CD4-positive, alpha-beta T cell treated with Interleukin-10 for 1 hour (primary cell): ENCODE measurements at places on chromosomes 7 and 10.

GRCh38 chr10:63866747-63867140, 345.5 kb downstream of the REEP3 start:
- DNase-seq = no peak

DNA sequence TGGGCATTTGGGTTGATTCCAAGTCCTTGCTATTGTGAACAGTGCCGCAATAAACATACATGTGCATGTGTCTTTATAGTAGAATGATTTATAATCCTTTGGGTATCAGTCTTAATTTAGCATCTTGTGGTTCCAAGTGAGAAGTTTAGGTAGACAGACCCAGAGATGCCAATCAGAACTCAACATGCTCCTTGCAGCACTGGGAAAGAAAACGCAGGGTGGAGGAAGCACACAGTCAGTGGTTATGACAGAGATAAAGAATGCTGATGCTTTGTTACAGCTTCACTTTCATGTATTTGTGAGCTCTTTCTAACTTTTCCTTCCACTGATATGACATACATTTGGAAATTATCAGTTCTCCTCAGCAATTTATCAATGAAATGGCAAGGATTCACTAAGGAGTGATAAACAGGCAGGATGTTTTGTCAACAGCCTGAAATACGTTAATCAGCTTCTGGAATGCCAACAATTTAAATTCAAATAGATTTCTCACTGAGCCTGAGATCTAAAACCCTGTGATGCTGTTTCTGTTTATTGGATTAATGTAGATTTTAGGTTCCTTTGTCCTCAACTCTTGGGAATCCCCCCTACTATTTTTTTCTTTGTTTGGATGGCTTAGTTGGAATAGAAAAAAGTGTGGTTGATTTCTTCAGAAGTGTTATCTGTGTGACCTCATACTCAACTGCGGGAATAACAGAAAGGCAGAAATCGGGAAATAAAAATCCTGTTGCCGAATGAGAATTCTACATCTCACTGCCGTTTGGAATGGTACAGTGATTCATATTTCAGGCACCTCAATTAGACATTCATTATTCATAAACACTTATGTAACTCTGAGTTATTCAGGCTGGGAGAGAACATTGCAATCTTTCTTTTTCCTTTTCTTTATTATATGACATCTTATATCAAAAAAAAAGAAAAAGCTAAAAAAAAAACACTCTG, 675.0 kb downstream of the CNTNAP2 start:
- no peak for DNase-seq

GRCh38 chr7:105584165-105584564, 2.9 kb upstream of the EFCAB10 start:
- DNase-seq = no peak

- DNase-seq = no peak
These were observed 49.1 kb upstream of the SEMA3C start for GRCh38 chr7:80967917-80968297.

DNA sequence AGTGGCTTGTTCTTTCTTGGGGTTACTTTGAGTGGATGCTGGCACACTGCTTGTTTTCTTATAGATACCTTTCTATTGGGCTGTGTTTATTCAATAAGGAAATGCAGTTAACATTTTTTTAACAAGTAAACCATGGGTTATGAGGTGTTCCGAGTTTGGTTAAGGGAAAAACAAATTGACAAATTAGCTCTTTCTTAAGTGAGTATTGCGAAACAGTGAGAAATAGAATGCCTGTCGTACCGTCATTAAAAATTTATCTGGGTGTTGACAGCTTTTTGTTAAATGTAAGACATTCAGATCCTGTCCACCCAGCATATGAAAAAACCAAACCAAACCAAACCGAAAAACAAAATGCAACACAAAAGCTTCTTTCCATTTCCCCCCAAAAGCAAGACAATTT, 6.2 kb downstream of the CUX1 start:
- DNase-seq = no peak

DNA sequence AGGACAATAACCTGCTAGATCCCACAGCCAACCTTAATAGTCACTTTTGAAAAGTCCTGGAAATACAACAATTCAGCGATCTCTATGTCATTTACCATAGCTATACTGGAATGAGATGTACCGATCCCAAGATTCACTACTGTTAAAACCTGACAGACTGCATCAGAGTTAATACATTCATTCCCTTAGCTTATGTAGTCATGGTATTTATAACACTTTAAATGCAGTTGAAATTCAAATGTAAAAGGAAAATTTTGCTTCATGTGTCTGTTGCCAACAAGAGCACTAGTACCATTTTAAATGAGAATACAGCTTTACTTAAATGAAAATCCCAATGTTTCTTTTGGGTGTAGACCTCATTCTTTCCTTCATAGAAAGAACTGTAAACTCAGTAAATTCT, 11.1 kb upstream of the GGCT start:
- no peak for DNase-seq

DNA sequence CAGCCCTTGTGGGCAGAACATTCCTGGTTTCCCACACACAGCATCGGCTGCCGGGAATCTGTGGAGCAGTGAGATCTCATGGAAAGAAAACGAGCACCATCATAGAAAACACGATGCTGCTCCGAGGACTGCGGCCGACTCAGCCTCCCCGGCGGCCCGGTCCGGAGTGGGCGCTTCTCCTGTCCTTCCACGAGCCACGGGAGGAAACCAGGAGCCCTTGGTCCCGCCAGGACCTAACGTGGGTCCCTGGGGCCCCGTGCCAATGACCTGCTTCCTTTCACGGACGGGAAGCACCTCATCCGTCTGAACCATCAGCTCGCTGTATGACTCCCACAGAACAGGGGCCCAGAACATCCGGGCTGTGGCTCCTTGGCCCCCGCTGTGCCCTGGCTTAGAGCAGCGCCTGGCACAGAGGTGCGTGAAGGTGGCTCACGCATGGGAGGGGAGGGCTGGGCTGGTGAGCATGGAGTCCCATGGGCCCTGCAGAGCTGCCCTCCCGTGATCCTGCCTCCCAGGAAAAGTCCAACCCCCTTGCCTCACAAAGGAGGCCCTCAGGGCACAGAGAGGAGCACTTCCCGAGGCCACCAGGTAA, 280.5 kb downstream of the MAD1L1 start:
- no peak for DNase-seq

DNA sequence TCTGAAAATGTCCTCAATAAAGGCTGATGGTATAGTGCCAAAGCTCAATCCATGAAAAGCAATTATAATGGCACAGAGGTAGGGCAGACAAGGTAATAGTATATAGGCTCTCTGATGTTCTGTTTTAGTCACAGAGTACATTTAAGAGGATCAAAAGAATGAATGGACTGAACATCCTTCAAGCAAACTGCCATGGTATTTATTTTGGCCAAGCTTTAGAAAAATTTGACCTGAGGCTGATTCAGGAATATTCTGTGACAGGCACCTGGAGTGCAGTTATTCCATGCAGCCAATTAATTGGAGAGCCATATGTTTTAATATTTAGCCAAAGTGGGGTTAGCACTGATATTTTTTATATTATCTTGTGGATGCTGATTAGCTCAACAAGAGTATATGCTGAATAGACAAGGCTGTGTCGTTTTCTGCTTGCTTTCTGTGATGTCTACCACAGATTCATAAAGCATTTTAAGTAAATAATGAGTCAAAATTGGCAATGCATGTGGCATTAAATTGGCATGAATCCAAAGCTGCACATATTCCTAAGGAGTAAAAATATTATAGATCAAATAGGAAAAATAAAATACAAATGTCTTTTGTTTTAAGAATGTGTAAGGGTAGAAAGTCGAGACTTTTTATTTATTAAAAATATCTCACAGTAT, 177.4 kb downstream of the PCLO start:
- no peak for DNase-seq

DNA sequence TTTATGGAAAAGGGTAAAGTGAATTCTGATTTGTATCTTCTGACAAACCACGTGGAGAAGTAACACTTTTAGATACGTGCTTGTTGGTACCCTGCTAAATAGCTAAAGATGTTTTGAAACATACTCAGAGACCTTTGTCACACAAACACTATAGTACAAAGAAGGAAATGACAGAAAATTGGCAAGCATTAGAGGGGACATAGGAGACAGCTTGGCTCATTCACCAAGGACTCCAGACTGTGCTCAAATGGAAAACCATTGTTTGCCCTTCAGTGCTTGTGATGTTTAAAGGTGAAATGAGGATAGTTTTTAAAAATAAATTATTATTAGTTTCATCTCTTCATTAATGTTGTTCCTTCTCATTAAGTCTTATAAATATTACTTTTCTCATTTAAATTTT, 34.0 kb upstream of the CD36 start:
- DNase-seq = no peak

GRCh38 chr10:42149722-42150427, 488.5 kb downstream of the ZNF33B start:
- no peak for DNase-seq

- DNase-seq = no peak
These were observed 134.8 kb upstream of the KLF6 start for GRCh38 chr10:3919709-3920308.

DNA sequence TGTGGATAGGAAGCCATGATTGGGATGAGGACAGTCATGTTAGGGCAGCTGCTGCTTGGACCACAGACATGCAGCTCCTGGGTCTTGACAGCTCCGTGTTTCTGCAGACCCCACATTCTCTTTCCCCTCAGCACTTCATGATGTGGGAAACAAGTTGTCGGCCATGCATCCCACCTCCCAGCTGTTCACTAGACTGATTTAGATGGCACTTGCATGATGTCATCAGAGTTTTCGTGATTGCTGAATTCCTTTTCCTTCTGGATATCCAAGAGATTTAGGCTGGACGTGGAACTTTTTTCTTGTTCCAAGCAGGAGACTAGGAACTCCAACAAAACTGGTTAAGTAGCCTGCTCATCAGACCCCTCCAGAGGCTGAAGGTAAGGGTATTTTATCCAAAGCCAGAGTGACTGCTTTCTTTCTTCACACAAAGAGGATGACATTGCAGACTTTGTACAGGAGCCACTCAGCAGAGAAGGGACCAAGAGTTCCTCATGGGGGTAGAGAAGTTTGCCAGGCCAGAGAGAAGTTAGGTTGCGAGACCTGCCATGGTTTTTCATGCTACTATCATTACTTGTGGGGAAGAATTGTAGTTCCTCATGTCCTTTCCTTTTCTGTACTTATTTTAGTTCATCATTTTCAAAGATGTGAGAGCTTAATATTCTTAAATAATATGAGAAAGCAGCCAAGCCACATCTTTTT, 117.7 kb upstream of the GJD4 start:
- no peak for DNase-seq

GRCh38 chr10:7117177-7117799, 293.5 kb downstream of the SFMBT2 start:
- no peak for DNase-seq

- no peak for DNase-seq
These were observed 1.2 kb downstream of the DMBT1 start for GRCh38 chr10:122561792-122562191.

- DNase-seq = no peak
These were observed 342.3 kb upstream of the GALNT17 start for GRCh38 chr7:70789481-70790214.

- DNase-seq = peak; percentile 9
These were observed 319.0 kb downstream of the GRID1 start for GRCh38 chr10:86047588-86047987.

DNA sequence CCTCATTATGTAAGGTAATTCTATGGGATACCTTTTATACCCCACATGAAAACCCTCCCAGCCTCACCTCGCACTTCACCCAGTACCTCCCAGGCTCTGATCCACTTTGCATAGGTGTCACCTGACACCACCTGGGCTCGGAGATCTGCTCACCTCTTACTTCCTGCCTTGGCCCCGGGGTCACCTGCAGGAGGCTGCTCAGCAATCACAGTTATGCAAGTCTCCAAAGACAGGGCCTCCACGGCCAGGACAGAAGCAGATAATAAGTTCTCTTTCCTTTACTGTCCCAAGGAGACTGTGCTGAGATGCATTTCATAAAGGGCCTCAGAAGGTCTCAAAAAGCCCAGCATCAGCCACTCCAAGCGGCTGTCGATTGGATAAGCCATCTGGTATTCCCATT, 112.4 kb upstream of the PPP2R2D start:
- no peak for DNase-seq

- DNase-seq = no peak
These were observed 515.6 kb downstream of the INHBA start for GRCh38 chr7:41187322-41187721.

GRCh38 chr10:72297281-72297804, 23.6 kb downstream of the DDIT4 start:
- peak; percentile 98 for DNase-seq

DNA sequence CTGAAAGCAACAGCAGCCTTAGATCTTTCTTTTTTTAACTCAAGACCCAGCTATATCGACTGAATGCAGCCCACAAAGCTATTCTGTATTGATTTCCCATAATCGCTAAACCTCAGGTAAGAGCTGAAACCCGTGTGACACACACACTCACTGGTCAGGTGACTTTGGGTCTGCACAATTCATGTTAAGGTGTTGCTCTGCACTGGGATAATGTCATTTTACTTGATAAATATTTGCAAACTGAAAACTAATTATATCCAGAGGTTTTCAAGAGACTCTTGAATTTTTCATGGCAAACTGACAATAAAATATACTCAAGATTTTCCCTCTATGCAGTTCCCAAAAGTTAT, 33.1 kb downstream of the SCRN1 start:
- no peak for DNase-seq

- no peak for DNase-seq
These were observed 28.6 kb downstream of the EEPD1 start for GRCh38 chr7:36181668-36182067.

DNA sequence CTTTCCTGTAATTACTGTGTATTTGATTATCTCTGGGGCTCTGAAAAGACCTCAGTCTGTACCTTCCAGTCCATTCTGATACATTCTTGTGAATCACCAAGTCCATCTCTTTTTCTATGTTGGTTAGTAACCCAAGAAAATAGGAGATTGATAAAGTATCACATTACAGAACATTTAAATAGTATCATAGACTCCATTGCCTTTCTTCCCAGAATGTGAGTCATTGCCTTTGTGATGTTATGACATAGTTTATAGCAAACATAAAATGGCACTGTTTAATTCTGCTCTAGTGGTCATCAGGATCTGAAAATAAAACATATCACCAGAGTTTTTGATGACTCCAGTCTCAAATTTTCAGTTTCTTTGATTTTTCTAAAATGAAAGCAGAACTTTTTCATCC, 78.4 kb downstream of the NRG3 start:
- no peak for DNase-seq

- peak; percentile 58 for DNase-seq
These were observed 23.7 kb downstream of the EPHB4 start for GRCh38 chr7:100803398-100804161.

DNA sequence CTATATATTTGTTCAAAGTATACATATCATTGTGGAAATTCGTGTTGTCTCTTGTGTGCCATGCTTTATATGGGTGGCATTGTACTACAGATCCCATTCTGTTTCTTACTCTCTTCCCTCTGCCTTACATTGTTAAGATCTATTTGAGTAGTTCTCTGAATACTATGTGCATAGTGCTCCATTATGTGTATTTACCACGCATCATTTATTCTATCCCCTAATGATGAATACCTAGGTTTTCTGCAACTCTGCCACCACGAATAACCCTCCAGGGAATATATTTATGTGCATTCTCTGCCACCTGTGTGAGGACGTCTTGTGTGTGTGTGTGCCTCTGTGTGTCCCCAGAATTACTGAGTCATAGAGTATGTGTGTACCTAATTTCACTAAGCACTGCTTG, 431.2 kb upstream of the C7orf33 start:
- no peak for DNase-seq
